ENCODE measurements at places on chromosomes 6 and 20. TPM values are rescaled to one million over a fixed set of nuclear protein-coding genes. Genes with fewer than 3 reads are reported as not detected.

Gene TXLNB
- polyA plus RNA-seq = 10.1 TPM

Gene GPX5
- not detected for polyA plus RNA-seq

Gene COL11A2
- polyA plus RNA-seq = 0.39 TPM

Gene PROKR2
- not detected for polyA plus RNA-seq

Gene BACH2
- polyA plus RNA-seq = 0.23 TPM

Gene SAMD3
- polyA plus RNA-seq = not detected

Gene POM121L2
- polyA plus RNA-seq = not detected

Gene ZC2HC1B
- polyA plus RNA-seq = not detected

Gene PI16
- 5.7 TPM for polyA plus RNA-seq

Gene SLC22A1
- polyA plus RNA-seq = 0.10 TPM

Gene PXDC1
- polyA plus RNA-seq = 89.9 TPM

GRCh38 chr6:13400772-13401171, 72.4 kb upstream of the TBC1D7 start:
- DNase-seq = no peak

- DNase-seq = no peak
Observed at GRCh38 chr20:53428996-53429395, 164.6 kb downstream of the ZNF217 start.

DNA sequence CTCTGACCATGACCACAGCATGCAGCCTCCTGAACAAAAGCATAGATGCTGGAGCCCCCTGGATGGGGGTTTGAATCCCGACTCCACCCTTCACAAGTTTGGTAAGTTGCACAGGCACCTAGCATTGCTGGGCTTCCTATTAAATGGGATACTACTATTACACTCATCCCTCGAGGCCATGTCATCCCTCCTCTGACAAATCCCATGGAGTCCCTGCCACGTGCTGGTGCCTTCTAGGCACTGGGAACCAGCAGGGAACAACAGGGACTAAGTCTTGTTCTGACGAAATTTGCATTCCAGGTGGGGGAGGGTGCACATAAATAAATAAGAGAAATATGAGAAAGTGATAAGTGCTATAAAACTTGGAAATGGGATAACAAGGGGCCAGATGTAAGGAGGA, 15.3 kb upstream of the SIRPA start:
- DNase-seq = no peak

GRCh38 chr6:21902628-21903169, 309.1 kb downstream of the SOX4 start:
- no peak for DNase-seq

DNA sequence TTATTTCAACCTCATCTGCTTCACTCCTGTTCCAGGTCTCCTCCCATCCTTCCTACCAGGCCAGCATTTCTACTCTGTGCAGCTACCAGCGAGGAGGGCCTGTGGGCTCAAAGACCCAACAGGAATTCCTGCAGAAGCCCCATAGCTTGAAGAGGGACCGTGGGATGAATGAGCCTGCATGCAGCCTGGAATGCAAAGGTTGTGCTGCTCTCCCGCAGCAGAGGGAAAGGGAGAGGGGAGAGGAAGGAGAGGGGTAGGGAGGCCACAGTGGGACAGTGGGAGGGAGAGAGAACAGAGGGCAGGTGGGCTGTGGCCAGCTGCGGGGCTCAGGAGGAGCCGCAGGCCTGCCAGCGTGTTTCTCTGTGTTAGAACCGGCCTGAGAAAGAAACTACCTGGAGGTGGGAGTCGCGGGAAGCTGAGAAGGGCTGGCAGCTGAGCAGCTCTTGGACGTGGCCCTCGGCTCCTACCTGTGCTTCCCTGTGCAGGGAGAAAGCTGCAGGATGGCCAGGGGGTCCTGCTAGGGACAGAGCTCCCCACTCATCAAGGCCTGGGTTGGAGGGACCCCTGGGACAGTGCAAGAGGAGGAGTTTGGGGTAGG, 66.1 kb upstream of the MLN start:
- no peak for DNase-seq

DNA sequence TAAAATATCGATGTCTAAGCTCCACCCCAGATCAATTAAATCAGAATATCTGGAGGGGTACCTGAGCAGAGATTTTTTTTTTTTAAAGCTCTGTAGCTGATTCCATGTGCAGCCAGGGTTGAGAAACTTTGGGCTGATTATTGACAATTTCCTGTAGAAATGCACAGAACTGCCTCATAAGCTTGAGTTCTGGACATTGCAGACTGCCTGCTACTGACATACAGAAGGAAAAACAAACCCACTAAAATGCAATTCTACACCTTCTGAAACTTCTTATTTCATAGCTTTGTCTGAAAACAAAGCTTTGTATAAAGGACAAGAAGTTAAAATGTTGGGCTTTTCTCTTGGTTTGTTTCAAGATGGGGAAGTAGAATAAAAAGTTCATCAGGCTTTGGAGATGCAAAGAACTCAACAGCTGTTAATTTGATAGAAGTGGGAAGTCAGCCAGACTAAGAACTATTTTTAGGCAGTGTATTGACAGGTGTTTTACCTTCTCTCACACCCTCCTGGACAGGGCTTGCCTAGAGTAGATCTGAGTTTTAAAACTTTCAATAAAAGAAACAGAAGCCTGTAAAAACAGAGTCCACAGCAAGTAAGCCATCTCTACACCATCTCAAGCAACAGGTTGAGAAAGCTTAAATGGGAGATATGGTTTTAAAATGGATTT, 147.7 kb downstream of the KCNQ5 start:
- no peak for DNase-seq

GRCh38 chr20:10434832-10435812, at the start of gene SLX4IP:
Gene SLX4IP, plus strand, starts transcription at chr20:10435305. Its CDS starts 22,900 bp downstream, at chr20:10458205.
- peak; percentile 91 for DNase-seq

DNA sequence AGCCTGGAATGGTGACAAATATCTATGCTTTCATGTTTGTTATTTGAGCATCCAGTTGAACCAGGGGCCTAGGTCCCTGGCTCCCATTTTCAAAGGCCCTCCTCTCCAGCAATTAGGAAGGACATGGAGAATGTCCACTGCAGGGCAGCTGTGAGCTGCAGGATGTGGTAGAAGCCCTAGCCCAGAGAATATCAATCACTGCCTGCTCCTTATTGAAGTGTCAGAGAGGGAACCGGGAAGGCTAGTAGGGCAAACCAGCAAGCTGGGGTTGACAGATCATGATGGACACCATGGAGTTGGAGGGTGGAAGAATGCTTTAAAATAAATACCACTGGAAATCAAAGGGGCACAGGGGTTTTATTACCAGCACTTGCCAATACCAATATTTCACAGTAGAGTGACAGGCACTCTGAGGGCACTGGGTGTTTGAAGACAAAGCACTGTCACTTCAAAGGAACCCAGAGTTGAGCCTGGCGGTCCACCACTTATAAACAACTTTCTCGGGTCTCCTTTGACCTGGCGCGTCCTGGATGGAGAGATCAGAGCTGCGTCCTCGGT, 47.7 kb downstream of the ZNF831 start:
- no peak for DNase-seq

DNA sequence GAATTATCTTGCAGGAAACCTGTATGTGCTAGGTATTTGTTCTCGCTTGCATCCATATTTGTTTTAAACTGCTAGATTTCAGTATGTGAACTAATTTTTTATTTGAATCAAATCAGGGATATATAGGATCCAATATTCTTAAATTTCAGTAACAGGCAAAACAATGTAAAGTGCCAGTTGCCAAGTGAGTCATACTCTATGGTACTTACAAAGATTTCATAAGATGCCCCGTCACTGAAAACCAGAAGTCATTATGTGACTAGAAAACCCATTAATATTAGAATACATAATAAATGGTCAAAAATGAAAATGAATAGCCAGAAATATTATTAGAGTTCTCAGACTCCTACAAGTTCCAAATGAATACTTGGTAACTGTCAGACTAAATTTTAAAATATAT, 481.2 kb downstream of the TFAP2A start:
- no peak for DNase-seq

DNA sequence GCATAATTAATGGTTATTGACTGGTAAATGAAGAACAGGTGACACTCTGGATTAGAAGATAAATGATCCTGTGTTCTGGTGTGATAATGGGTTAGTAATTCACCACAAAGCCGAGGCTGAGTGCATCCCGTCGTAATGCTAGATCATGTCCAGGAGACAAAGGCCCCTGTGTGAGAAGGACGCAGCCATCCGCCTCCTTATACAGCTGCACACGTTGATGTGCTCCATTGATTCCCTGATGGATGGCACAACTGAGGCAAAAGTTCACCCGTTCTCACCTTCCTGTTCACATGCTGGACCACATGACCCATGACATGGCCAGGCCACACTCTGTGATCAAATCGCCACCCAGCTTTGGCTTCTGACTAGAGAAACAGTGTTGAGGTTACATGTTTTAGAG, 136.1 kb downstream of the FOXC1 start:
- DNase-seq = no peak

- DNase-seq = no peak
Observed at GRCh38 chr6:56814802-56815201, 140.1 kb upstream of the BEND6 start.

GRCh38 chr6:159852877-159853276, 37.9 kb upstream of the MAS1 start:
- DNase-seq = no peak

GRCh38 chr6:42782689-42783176, 881 bp downstream of the BICRAL start:
- peak; percentile 86 for DNase-seq

GRCh38 chr20:62327726-62328495, 25.1 kb downstream of the ADRM1 start:
- no peak for DNase-seq

DNA sequence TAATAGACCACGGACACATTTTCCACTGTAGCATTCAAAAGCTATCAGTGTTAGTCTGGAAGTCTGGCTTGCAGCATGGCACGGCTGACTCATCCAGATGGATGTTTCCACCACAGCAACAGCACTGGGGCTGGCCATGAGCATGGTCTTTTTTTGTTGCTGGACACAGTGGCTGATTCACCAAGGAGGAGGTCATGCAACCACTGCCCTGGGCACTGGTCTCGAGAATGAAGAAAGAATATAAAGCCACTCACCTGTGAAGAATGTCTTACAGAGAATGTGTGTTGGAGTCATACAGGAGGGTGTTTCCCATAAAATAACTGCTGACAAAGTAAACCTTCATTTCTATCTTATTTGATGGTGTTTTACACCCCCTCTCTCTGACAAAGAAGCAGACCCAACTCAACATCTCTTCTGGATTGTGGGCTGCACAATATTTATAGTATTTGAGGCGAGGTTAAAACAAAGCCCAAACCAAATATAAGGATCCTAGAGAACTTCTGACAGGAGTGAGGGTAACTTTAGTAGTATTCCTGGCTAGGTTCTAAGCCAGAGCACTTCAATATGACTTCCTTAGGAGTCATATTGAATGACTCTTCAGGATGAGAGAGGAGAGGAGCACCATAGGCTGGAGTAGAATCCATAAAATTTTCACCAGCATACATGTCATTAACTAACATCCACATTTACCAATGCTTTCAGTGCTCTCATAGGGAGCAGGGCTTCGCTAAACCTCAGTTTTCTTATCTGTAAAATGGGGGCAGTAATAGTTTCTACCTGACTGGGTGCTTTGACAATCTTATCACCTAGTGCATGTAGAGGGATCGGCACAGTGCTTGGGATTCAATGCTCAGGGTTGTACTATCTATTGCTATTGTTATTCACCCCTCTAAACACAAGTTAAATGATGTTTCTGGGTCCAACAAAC, 121.4 kb downstream of the KIF13A start:
- DNase-seq = peak; percentile 89

- DNase-seq = no peak
Observed at GRCh38 chr20:4335722-4336121, 320.4 kb upstream of the RNF24 start.

GRCh38 chr6:112021691-112022310, 32.1 kb upstream of the CCN6 start:
- DNase-seq = no peak

DNA sequence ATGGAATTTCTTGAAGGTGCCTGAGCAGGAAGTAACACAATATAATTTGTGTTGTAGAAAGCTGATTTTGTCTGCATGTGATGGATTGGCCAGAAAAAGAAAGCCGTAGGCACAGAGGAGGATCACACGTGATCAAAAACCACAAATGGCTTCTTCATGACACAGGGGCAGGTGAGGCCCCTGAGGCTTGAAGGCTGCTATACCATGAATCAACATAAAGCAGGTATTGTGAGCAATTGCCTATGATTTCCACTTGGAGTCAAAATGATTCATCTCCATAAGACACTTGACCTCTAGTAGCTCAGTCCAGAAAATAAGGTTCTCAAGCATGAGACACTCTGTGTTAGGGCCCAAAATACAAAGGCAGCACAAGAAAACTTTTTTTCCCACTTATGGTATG, 42.4 kb upstream of the EYA4 start:
- no peak for DNase-seq

- no peak for DNase-seq
Observed at GRCh38 chr20:11072982-11073381, 399.2 kb upstream of the JAG1 start.

- no peak for DNase-seq
Observed at GRCh38 chr20:53883098-53883911, 187.1 kb downstream of the BCAS1 start.

DNA sequence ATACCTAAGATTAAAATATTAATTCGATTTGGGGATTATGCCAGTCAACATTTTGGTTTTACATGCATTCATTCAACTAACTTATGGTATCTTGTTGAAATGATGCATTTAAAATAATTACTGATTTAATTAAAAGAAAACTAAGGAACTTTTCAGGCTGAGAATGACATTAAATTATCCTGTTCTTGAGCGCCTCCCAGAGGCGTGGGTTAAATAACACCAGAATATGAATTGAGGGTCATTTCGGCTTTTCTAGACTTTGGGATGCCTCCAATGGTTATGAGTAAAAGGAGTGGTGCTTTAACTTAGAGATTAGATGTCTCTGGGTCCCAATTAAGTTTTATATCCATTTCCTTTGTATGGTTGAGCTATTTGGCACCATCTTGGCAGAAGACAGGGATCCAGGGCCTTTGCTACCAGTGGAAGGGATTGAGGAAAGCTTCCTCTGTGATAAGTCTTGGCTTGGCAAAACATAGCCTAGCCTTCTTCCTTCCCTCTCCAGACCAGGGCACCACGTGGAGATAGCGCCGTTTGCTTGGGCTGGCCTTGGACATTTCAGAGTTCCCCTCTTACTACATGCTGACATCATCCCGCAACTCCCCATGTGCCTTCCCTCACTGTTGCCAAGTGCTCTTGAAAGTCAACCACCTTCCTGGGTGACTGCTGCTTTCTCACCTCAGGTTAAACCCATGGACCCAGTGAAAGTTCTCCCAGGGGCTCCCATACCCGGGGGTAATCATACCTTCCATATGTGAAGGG, 28.7 kb downstream of the GNAS start:
- DNase-seq = no peak

DNA sequence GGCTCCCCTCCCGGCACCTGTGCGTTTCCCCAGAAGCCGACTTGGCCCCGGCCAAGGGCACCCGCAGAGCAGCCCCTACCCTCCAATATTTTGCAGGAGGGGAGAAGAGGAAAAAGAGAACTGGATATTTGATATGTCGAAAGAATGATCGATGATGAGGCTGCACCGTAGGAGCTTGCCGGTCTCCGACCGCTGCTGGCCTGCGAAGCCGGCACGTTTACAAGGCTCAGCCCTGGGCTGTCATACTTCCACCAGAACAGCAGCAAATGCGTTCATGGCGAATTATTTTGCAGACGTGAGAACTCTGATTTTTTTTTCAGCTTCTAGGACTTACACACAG, 296.7 kb downstream of the TFAP2C start:
- no peak for DNase-seq

GRCh38 chr20:16955971-16956370, 207.8 kb downstream of the OTOR start:
- no peak for DNase-seq

Measured in heart left ventricle (tissue), 16 donors.